Hair follicular keratinocyte (primary cell): ENCODE measurements at places on chromosomes 16 and 17. TPM values are rescaled to one million over a fixed set of nuclear protein-coding genes. Genes with fewer than 3 reads are reported as not detected.

The TSPAN10 gene
- 0.49 TPM in 1 of 2 replicates, not detected in the other for total RNA-seq

The MYH8 gene
- total RNA-seq = not detected in 2 replicates

The HLF gene
- not detected in 2 replicates for total RNA-seq

The VTN gene
- not detected in 2 replicates for total RNA-seq

The RNF43 gene
- total RNA-seq = 10.1 and 11.5 TPM in 2 replicates

The DRG2 gene
- total RNA-seq = 39.2 and 55.4 TPM in 2 replicates

The CPHXL2 gene
- not detected in 2 replicates for total RNA-seq

The SLFN14 gene
- total RNA-seq = not detected in 2 replicates

The PER1 gene
- 33.2 and 39.7 TPM in 2 replicates for total RNA-seq

The MARCHF10 gene
- total RNA-seq = not detected in 2 replicates

The COPZ2 gene
- 16.6 and 26.8 TPM in 2 replicates for total RNA-seq

The CNGB1 gene
- total RNA-seq = 2.7 and 3.5 TPM in 2 replicates

The RND2 gene
- 0.08 and 0.23 TPM in 2 replicates for total RNA-seq

The EPX gene
- total RNA-seq = not detected in 2 replicates

The QRICH2 gene
- 0.94 and 1.8 TPM in 2 replicates for total RNA-seq

The CISD3 gene
- 12.3 and 19.0 TPM in 2 replicates for total RNA-seq

The CCL16 gene
- not detected in 2 replicates for total RNA-seq

The SGF29 gene
- 14.3 and 17.2 TPM in 2 replicates for total RNA-seq

The SLC16A11 gene
- total RNA-seq = not detected in 2 replicates

The RAB26 gene
- total RNA-seq = not detected in 2 replicates

The LRRC36 gene
- total RNA-seq = 0.31 TPM in 1 of 2 replicates, not detected in the other

The GOSR1 gene
- total RNA-seq = 16.3 and 17.8 TPM in 2 replicates

The TAT gene
- not detected in 2 replicates for total RNA-seq
